ENCODE measurements at places on chromosomes 6 and 20.
A peak's percentile ranks its signal among the peaks of the same experiment; 100 is the strongest.

DNA sequence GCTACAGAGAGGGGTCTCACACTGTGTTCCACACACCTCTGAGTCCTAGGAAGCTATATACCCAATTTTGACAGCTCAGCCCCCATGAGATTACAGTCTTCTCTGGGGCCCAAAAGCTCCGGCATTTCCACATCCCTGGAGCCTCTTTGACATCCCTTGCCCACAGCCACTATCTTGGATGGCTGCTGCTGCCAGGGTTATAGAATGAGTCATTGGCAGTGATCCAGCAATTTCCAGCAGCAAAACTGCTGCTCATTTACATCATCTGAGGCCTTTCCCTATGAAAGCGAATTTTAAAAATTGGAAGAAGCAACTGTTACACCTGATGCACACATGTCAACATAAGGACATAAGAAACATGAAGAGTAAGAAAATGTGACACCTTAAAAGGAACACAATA, 590.7 kb downstream of the MEI4 start:
- no peak for DNase-seq

GRCh38 chr6:1263850-1264377, 48.0 kb upstream of the FOXQ1 start:
- DNase-seq = no peak

DNA sequence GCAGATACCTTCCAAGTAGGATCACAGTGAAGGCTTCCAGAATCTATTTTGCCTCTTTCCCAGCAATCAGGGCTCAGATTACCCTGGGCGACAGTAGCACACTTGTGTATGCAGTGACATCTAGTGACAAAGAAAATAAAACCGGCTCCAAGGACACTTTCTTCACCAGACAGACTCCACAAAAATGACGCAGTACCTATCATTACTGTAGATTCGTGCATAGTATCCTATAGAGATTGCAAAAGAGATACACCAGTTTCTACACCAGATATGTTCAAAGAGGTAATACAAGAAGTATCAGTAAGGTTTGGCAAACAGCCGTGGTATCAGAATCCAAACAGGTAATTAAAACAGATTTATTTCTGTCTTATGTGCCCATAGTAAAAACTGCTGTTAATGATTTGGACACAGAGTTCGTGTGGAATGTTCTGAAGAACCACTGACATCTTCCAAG, 600.4 kb upstream of the JAG1 start:
- no peak for DNase-seq

GRCh38 chr20:6115221-6115895, 7.5 kb downstream of the FERMT1 start:
- DNase-seq = no peak

DNA sequence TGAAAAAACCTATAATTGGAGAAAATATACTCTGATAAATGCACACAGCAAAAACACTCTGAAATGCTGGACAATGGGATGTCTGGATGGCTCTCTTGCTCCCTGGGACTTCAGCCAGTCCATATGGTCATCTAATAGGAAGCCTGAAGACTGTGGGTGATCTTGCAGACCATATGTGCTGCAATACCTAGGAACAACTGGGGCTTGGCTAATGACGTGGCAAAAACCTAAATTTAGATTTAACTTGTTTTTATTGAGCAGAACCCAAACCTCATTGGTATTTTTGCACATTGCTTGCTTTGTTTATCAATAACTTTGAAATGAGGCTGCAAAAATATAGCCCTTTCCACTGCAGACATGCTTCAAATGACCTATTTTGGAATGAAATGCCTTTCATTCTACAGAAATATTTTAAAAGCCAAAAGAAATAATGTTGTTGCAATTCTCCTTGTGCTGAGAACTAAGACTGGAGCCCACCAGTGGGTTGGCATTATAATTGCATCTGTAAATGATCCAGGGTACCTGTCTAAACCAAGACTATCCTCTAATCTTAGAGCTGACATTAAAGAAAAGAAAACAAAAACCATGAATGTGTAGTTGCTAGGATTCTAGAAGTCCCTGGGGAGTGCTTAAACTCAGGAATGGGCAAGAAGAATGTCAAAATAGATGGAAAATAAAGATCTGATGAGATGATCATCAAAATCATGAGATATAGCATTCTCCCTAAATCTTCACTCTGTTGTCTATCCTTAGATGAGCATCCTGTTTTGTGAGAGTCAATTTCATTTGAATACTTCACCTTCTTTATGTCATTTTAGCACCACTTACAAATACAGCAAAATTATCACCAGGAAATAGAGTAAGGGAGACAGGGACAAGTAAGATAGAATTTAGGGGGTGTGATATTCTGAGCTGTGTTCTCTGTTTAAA, 152.1 kb upstream of the RIMS1 start:
- DNase-seq = no peak

DNA sequence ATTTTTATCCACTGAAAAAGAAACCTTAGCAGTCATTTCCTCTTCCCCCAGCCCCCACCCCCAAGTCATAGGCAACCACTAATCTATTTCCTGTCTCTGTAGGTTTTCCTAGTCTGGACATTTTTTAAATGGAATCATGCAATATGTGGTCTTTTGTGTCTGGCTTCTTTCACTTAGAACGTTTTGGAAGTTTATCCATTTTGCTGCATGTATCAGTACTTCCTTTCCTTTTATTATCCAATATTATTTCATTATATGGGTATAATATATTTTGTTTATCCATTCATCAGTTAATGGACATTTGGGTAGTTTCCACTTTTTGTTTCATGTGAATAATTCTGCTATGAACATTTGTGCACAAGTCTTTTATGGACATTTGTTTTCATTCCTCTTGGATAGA, 99.3 kb upstream of the BMP5 start:
- DNase-seq = no peak

- DNase-seq = peak; percentile 1
Observed at GRCh38 chr6:40962241-40962640, 76.8 kb downstream of the UNC5CL start.

- DNase-seq = no peak
Observed at GRCh38 chr6:7727086-7727945, 1.4 kb downstream of the BMP6 start.

- DNase-seq = no peak
Observed at GRCh38 chr6:110490110-110490509, 13.7 kb upstream of the SLC22A16 start.

DNA sequence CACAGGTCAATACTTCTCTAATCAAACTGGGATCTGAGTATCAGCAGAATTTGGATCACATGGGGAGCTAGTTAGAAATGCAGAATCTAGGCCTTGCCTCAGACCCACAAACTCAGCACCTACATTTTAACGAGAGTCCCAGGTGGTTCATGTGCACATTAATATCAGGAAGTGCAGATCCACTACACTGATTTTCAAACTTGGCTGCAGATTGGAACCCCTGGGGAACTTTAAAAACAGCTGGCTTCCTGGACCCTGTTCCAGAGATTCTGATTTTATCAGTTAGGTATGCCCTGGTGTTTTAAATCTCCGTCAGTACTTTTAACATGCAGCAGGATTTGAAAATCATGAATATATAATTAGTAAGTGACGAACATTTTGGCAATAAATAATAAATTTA, 1.9 kb upstream of the CST8 start:
- no peak for DNase-seq

- DNase-seq = no peak
Observed at GRCh38 chr20:1177680-1178079, 7.1 kb downstream of the TMEM74B start.

DNA sequence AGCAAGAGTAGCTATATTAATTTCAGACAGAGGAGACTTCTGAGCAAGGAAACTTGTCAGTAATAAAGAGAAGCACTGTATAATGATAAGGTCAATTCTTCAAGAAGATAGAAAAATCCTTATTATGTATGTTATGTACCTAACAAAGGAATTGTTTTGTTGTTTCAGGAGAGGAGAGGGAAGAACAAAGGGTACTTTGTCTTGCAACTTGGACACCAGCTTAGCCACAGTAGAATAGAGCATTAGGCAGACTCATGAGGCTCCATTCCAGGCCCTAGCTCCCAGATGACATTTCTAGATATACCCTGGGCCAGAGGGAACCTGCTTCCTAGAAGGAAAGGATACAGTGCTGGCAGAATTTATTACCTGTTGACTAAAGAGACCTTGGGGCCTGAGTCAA, 6.5 kb upstream of the NUS1 start:
- DNase-seq = no peak

- no peak for DNase-seq
Observed at GRCh38 chr6:139257821-139258398, 33.9 kb downstream of the TXLNB start.

- no peak for DNase-seq
Observed at GRCh38 chr6:137013738-137014602, 30.8 kb downstream of the IL20RA start.
